ENCODE measurements at places on chromosomes 3 and 15.

DNA sequence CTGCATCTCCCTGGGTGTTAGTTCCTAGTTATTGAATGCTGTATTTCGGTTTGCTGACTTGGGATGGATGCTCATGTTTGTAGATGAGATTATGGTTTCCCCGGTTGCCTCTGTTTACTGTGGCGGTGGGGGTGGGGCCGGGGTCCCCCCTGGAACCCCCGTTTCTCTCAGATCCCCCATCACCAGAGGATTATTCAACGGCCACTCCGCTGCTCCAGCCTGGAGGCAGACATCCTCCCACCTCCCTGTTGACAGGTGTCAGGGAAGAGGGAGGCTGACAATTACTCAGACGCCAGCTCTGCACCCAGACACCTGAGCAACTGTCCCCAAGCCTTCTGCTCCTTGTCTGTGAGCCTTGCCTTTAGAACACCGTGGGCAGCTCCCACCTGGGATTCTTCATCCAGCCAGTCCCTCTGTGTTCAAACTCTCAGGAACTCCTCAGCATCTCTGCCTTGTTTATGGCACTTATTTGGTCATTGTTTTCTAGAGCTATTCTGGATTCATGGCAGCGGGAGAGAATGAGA, 95.9 kb upstream of the PRR20G start:
- DNase-seq = no peak

GRCh38 chr3:7190095-7190494, 329.2 kb downstream of the GRM7 start:
- DNase-seq = no peak

- DNase-seq = no peak
Observed at GRCh38 chr15:23441204-23441603, 5.8 kb downstream of the GOLGA6L2 start.

- DNase-seq = no peak
Observed at GRCh38 chr3:121962443-121962842, 59.6 kb downstream of the ILDR1 start.

- DNase-seq = no peak
Observed at GRCh38 chr3:160684368-160684740, 7.4 kb downstream of the ARL14 start.

GRCh38 chr3:53817809-53818208, 28.4 kb downstream of the CHDH start:
- DNase-seq = no peak

- DNase-seq = no peak
Observed at GRCh38 chr3:196117809-196118208, 35.9 kb upstream of the TFRC start.

DNA sequence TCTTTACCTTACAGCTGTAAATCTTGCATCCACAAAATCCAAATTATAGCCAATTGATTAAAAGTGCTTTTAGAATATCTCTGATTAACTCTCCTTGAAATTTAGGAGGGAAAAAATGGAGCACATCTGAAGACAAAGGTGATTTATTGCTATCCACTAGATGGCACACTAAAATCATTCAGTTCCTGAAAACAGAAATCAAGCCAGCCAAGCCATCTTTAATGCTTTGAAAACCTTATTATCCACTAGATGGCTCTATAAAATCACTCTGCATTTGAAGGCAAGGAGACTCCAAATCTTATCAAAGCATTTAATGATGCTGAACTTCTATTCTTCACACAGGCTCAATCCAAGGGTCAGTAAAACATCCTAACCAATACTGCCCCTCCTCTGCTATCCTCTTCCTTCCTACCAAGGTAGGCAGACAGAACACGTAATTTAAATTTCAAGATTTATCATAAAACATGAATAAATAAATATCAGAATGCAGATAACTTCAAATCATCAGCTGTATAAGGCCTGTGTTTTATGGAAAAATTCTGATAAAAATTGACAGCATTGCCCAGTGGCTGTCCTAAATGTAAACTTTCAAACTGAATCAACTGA, 48.4 kb downstream of the GOLIM4 start:
- peak; percentile 84 for DNase-seq

DNA sequence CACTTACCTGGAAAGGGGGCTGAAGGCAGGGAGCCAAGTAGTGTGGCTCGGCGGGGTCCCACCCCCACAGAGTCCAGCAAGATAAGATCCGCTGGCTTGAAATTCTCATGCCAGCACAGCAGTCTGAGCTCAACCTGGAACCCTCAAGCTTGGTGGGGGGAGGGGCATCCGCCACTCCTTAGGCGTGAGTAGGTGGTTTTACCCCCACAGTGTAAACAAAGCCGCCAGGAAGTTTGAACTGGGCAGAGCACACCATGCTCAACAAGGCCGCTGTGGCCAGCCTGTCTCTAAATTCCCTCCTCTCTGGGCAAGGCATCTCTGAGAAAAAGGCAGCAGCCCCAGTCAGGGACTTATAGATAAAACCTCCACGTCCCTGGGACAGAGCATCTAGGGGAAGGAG, 156.3 kb downstream of the KBTBD8 start:
- DNase-seq = no peak

DNA sequence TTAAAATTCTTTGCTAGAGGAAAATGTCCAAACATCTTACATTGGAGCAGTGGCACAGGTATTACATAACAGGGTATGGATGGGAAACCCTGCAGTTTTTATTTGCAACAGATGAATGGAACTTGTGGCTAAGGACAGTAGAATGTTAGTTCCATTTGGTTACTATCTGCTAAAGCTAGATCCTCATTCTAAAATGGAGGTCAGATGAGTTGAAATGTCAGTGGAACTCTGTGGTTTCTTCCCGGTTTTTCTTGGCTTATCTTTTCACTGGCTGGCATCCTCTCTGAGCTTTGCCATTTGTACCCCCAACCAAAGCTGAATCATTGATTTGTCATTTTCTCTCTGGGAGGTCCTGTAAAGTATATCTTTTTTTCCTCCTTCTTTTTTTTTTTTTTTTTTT, 68.9 kb downstream of the ARMC8 start:
- DNase-seq = no peak

GRCh38 chr15:93920204-93920603, 311.2 kb upstream of the MCTP2 start:
- DNase-seq = no peak

GRCh38 chr15:91265416-91265940, 165.4 kb downstream of the SV2B start:
- no peak for DNase-seq

- DNase-seq = no peak
Observed at GRCh38 chr15:51108933-51109550, 14.3 kb upstream of the TNFAIP8L3 start.

- no peak for DNase-seq
Observed at GRCh38 chr15:58423831-58424608, 7.8 kb upstream of the LIPC start.

DNA sequence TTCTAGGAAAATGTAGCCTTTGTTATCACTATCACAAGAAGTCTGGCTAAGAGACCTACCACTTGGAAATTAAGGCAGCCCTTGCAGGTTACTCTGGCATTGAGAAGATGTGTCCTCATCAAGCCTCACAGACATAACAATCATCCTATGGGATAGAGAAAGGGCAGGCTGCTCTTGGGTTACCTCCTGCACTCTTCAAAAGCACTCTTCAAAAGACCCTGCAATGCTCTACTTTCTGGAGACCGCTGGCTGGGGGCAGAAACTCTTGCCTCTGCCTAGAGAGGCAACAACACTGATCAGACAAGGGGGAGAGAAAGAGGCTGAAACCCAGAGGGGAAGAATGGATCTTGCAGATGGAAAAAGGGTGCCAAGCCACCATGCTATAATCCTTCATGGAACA, 127.9 kb upstream of the BNIP2 start:
- no peak for DNase-seq

DNA sequence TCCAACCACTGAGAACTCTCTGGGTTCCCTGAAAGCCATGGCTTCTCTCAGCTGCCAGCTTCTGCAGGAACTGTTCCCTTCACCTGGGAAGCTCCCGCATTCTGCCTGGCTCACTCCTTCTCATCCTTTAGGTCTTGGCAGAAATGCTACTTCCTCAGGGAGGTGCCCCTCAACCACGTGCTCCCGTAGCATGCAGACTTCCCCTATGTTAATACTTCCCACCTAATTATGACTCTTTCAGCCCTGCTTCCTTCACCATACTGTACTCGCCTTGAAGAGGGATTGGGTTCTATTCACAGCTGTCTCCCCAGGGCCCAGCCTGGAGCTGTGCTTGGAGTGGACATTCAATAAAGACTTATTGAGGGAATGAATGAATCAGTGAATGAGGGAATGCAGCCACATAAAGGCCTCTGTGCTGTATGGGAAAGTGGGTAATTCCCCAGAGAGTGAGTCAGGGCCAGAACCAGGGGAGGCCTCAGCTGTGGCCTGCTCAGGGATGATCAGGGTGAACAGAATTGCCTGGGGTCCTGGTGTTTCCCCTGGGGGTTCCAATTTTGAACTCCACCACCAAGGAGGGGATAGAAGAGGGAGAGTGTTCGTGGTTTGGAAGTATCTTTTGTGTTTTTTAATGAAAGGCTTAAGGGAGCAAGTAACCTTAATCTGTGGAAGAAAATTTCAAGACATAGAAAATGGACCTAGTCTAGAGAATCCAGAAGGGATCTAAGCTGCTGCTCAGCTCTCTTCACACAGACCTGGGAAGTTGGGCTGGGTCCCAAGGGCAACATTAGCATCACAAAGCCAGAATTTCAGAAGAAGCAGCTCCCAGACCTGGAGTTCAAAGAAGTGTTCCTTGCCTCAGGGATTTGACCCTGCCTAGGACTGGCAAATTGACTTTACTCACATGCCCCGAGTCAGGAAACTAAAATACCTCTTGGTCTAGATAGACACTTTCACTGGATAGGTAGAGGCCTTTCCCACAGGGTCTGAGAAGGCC, 14.6 kb upstream of the FAM107A start:
- DNase-seq = peak; percentile 8

DNA sequence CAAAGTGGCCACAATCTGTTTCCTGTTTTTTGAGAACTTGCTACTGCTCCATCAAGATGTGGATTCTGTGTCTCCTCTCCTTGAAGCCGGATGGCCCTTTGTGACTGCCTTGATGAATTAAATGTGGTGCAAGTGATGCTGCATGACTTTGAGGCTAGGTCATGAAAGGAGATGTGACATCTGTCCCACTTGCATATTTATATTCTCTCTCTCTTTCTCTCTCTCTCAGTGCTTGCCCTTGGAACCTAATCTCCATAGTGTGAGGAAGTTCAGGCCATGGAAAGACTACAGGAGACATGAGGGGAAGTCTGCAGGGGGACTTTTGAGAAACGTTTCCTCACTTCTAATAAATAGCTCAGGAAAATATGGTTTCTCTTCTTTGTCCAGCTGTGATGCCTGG, 50.0 kb upstream of the ADPGK start:
- DNase-seq = no peak

DNA sequence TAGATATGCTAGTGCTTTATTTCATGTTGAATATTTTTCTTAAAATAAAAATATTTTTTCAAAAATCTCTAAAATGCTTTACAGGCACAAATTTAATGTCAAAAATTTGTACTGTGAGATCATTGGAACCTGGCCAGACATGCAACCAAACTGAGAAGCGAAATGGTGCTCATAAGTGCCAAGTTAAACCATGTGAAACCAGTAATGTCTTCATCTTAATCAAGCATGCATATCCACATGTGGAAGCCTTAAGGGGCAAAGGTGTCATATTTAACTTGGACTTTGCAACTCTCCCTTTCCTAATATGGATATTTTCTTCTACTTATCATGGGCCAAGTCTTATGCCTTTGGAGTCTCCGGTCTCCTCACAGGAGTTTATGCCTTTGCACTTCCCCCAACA, 208.9 kb upstream of the COL8A1 start:
- no peak for DNase-seq

- no peak for DNase-seq
Observed at GRCh38 chr15:84783493-84784251, 33.5 kb upstream of the ALPK3 start.

GRCh38 chr3:186590580-186591295, 20.2 kb downstream of the DNAJB11 start:
- no peak for DNase-seq

GRCh38 chr3:132654190-132654589, 5.4 kb downstream of the ACAD11 start:
- no peak for DNase-seq

GRCh38 chr3:135596563-135596962, 369.0 kb upstream of the PPP2R3A start:
- no peak for DNase-seq

DNA sequence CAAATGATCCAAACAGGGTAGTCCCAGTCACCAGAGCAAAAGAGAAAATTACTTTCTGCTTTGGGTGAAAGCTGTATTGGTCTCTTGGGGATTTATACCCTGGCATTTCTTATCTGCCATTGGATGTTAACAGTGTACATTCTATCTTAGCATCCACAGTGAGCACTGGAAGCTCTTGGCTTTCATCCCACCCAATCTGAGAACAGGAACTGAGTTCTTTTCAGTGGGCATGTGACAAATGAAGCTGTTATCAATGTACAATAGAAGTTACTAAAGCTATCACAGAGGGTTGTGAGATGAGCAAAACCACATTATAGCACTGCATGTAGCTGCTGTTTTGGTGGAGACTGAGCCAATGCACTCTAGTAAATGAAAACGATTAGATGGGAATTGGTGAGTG, 300.7 kb downstream of the TUSC7 start:
- no peak for DNase-seq

GRCh38 chr3:46512191-46512749, 14.5 kb downstream of the RTP3 start:
- DNase-seq = no peak

DNA sequence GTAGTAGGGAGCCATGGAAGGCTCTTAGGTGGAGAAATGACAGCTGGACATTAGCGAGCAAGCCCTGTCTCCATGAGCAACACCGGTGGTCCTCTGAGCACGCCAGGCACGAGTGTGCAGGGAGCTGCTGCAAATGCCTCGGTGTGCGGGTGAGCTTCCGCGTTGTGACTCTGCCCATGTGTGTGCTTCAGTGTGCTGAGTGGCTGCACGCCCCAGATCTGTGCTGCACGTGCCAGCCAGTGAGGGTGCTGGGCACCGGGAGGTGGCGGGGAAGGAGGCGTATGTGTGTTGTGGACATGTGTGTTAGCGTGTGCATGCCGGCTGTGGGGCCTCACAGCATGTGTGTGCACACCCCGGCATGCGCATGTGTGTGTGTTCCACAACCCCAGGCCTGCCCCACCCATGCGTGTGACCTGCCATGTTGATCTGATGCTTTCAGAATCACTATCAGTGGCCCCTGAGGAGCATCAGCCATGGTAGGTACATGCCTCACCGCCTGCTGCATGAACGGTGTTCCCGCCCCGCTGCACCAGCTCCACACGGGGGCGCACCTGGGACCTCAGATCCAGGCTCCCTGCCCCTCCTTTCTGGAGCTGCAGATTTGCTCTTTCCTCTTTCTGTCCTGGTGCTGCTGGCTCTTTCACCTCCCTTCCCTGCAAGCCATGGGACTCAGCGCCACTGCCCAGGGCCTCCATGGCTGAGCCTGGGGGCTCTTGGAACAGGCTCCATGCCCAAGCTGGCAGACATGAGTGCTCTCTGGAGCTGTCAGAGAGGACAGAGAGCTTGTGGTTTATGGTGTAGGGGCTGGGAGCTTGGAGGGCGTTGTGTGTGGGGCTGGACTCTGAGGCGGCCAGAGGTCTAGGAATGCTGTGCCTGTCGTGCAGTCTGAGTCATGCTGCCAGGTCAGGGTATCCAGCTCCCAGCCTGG, 169.4 kb downstream of the TBC1D2B start:
- DNase-seq = peak; percentile 63

GRCh38 chr3:24483873-24484272, 10.8 kb downstream of the THRB start:
- peak; percentile 71 for DNase-seq
